ENCODE measurements at places on chromosomes 4 and X.
A peak's percentile ranks its signal among the peaks of the same experiment; 100 is the strongest.

DNA sequence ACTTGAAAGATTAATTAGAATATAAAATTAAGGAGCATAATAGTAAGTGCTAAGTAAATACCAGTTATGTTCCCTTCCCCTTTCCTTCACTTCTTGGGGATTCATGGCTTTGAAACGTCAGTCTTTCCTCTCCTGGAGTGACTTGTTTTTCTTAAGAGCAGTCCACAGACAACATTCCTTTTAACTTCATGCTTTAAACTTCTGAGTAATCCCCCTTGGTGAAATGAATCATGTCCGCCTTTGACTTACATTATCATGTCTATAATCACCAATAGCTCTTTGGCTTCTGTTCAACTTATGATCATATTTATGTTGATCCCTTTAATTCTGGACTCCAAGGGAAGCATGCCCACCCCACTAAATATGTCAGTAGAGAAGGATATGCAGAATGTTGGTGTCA lies 1012.1 kb upstream of the SLIT2 start:
- no peak for ATAC-seq

- no peak for ATAC-seq
Measured at GRCh38 chr4:176545872-176546271, 226.1 kb downstream of the SPCS3 start.

- ATAC-seq, result no peak
Measured at GRCh38 chr4:160772668-160773067, 1391.1 kb downstream of the FSTL5 start.

DNA sequence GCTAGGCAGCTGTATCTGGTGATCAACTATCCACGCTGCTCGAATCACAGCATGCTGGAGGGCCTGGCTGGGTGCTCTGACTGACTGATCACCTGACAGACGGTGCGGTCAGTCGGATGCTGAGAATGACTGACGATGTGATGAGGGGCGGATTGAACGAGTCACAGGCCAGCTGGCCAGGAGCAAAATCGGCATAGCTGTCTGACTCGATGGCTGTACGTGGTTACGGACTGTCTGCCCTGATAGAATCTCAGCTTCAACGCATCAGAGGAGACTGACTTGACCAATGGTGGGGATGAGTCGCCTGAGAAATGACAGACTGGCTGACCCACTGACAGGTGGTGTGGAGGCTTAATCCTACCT lies 1.0 kb upstream of the SUV39H1 start:
- ATAC-seq, result peak; percentile 14

DNA sequence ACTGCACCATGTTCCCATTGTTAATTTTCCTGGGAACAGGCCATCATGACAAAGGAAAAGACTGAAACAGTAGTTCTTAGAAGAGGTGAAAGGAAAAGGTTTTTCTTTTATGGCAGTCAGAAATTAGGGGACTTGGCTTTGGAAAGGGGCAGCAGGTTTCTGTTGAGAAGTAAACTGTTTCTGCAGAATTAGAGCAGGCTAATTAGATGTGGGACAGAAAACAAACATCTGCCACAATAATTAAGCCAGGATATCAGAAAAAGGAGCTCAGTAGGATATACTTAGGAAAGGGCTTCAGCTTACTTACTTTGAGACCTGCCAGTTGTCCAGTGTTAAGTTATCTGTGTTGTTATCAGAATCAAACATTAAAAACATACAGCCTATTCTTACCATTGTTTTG lies 36.7 kb upstream of the STPG2 start:
- no peak for ATAC-seq

DNA sequence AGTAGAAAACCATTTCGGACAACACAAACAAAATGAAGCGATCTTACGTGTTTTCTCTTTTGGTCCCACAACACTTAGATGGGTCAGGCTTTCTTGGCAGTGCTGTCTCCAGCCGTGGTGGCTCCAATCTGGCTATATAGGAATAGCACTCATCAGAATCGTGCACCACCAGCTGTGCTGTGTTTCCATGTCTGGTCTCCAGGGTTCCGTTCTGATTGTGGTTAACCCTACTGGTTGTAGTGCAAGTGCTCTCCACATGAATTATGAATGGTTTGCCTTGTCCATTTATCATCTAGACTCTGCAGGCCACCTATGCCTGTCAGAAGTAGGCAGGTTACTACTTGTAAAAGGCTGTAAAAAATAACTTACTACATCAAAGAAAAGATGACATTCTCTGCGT lies 536.3 kb downstream of the IQCM start:
- peak; percentile 35 for ATAC-seq

DNA sequence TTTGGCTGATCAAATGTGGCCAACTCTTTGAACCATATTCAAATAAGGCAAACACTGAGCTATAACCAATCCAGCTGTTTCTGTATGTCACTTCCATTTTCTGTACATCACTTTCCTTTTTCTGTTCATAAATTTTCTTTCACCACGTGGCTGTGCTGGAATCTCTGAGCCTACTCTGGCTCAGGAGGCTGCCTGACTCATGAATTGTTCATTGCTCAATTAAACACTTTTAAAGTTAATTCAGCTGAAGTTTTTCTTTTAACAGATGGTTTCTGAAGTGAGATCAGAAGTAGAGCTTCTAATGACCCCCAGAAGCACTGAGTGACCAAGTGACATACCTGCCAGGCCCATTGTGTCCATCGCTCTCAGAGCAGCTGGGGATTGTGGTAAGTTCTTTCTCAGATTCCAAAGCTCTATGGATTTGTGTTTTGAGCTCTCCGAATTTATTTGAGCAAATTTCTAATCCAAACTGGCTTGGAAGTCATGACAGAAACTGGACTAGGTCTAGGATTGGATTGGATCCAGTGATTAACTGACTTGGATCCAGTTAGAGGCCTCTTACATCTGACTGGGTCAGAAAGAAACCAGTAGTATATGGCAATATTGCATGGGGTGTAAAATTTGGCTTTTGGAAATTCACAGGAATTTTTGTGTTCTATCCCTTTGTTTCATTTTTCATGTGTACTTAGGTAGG lies 121.2 kb upstream of the BANK1 start:
- no peak for ATAC-seq

- ATAC-seq, result no peak
Measured at GRCh38 chr4:181822005-181822375, 421.2 kb upstream of the TENM3 start.

GRCh38 chr4:101954351-101954750 lies 163.8 kb downstream of the BANK1 start:
- ATAC-seq, result no peak

GRCh38 chr4:72909461-72909860 lies 160.1 kb downstream of the COX18 start:
- ATAC-seq, result no peak

DNA sequence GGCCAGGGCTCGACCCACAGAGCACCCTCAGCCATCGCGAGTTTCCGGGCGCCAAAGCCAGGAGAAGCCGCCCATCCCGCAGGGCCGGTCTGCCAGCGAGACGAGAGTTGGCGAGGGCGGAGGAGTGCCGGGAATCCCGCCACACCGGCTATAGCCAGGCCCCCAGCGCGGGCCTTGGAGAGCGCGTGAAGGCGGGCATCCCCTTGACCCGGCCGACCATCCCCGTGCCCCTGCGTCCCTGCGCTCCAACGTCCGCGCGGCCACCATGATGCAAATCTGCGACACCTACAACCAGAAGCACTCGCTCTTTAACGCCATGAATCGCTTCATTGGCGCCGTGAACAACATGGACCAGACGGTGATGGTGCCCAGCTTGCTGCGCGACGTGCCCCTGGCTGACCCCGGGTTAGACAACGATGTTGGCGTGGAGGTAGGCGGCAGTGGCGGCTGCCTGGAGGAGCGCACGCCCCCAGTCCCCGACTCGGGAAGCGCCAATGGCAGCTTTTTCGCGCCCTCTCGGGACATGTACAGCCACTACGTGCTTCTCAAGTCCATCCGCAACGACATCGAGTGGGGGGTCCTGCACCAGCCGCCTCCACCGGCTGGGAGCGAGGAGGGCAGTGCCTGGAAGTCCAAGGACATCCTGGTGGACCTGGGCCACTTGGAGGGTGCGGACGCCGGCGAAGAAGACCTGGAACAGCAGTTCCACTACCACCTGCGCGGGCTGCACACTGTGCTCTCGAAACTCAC lies 3.6 kb downstream of the MID1IP1 start:
- no peak for ATAC-seq

DNA sequence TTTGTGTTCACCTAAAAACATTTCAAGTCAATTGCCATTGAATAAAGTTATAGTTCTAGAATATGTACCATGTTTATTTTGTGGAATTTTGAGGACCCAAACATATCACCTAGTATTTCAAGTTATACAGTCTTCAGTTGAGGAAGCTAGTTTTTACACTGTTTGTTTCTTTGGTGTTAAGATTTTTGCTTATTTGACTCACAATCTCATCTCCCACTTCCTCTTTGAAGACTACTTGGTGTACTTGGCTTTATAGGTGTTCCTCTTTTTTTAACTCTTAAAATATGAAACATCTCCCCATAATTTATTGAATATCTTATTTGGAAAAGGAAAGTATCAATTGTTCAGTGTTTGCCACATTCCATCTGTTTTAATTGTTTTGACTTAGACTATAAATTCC lies 675.4 kb downstream of the RAPGEF2 start:
- ATAC-seq, result no peak

DNA sequence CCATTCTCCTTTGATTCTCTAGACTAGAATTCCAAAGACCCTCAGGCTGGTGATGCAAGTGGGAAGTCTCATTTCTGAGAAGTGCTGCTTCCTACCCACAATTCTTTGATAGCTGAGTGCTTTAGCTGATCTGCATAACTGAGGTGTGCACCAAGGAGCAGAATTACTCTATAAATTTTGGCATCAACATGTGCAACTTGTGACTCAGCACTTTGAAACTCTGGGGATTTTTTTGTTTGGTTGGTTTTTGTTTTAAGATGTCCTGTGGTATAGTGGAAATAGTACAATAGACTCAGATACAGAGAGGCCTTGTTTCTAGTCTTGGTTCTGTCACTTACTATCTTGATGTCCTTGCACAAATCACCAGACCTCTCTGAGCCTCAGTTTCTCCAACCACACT lies 148.4 kb downstream of the AR start:
- ATAC-seq, result no peak

DNA sequence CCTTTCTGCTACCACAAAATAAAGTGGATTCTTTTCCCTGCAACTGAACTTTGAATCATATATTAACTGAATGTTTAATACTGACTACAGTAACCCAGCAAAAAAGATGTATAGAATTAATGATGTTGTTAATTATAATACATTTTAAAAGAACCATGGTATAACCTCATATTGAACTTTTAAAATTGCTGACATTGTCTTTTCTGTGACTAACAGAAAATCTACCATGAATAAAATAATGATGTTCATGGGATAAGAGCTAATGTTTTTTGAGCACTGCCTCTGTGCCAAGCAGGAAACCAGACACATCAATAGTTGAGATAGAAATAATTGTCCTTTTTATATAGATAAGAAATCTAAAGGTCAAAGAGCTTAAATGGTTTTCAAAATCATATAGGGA lies 691.9 kb downstream of the PDHA2 start:
- ATAC-seq, result no peak

GRCh38 chr4:164874789-164875188 lies 2.2 kb upstream of the APELA start:
- no peak for ATAC-seq

DNA sequence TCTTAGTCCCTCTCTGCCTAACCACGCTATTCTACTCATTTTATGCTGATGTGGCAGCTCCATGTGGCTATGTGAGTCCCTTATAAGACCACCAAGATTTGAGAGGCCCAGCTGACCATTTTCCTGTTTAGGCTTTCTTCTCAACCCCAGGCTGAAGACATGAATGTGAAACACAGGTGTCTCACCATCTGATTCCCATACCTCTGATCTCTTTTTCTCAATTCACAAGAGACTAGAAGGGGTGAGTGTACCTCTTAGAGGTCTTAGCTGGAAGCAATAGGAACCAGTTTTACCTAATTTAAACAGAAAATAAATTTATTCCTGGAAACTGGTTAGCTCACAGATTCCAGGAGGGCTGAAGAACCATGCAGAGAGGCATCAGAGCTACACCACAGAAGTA lies 276.5 kb upstream of the FMR1 start:
- ATAC-seq, result no peak

- no peak for ATAC-seq
Measured at GRCh38 chr4:13615161-13615560, 12.4 kb downstream of the BOD1L1 start.

DNA sequence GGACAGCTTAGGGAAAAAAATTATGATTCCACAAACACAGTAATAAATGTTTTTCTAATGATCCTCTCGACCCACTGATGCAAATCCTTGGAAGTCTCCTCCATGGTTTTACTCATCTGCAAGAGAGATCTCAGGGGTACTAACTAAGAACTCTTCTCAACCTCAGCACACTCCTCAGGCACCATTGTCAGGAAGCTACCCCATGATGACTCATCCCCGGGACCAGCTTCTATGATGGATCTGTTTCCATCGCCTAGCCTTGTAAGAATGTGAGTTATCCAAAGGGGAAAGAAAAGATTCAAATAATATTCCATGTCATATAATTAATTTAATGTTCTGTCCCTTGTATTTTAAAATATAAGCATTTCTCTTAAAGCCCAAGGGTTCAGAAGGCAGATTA lies 816.1 kb upstream of the IGFBP7 start:
- ATAC-seq, result no peak

- ATAC-seq, result no peak
Measured at GRCh38 chr4:11866391-11866790, 437.7 kb upstream of the HS3ST1 start.

DNA sequence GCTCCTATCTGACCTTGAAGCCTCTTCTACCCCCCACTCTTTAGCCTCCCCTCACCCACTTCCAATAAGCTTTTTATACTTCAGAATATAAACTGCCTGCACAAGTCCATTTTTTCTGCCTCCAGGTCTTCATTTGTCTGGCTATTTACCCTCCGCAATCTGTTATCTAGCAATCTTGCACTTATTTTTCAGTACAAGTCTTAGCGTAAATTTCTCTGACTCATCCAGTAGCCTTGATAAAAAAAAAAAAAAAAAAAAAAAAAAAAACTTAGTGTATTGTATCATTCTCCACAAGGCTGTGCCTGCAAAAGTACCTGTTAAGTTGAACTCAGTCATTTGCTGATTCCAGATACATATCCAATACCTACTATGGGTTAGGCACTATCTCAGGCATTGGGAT lies 219.5 kb upstream of the DKK2 start:
- ATAC-seq, result no peak

- ATAC-seq, result no peak
Measured at GRCh38 chr4:57040510-57040909, 61.8 kb downstream of the POLR2B start.

GRCh38 chr4:137065311-137065710 lies 467.0 kb downstream of the PCDH18 start:
- no peak for ATAC-seq

DNA sequence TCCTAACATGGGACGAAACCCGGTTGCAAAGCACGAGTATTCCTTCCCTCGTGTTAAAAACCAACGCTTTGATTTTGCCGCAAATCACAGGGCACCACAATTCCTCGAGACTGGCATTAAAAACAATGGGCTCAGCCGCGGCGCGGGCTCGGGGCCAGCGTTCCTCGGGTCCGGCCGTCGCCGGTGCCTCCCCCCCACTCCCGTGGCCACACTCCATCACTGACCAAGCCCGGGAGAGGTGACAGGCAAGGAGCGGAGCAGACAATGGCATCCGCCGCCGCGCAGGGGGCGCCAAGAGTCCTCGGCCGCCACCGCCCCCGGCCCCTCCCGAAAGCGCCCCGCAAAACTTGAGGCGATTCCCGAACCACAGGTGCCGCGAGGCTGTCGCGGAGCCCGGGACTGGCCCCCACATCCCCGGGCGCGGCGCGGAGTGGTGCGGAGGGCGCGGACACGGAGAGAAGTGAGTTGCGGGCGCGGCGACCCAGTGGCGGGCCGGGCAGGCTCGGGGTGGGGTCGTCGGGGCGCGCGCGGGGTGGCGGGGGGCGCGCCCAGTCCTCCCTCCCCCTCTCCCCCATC lies 445 bp downstream of the AP1S2 start:
- ATAC-seq, result peak; percentile 63

GRCh38 chr4:89000844-89001360 lies 56.1 kb downstream of the FAM13A start:
- peak; percentile 83 for ATAC-seq
